ENCODE measurements at places on chromosomes 13 and 19.

DNA sequence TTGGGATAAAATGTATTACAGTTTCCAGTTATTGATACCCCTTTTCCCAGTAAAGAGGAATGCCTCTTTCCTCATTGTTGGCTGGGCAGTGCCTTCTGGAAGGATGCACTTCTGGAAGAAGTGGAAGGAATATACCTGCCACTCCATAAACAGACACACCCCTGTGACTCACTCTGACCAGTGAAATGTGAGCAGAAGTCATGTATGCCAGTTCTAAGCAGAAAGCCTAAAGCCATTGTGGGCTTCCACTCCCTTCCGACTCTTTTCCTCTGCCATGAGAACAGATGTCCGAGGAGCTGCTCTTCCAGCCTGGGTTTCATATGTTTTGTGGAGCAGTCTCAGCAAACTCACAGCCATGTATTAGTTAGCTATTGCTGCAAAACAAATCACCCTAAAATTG lies 166.1 kb upstream of the SERP2 start:
- DNase-seq, result no peak

DNA sequence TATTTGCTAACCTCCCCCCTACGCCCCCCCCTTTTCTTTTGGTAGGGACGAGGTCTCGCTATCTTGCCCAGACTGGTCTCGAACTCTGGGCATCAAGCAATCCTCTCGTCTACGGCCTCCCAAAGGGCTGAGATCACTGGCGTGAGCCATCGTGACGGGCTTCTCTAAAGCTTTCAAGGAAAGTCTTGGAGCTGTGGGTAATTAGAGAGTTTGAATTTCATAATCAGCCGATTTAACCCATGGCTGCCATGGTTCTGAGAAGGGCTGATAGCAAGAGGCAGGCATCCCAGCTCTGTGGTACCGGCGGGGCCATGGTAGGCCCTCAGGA lies 679 bp upstream of the ABHD8 start:
- DNase-seq, result no peak

- DNase-seq, result no peak
Measured at GRCh38 chr13:98506322-98506721, 70.6 kb downstream of the STK24 start.

- DNase-seq, result no peak
Measured at GRCh38 chr19:55158848-55159749, 1.6 kb upstream of the TNNI3 start.

DNA sequence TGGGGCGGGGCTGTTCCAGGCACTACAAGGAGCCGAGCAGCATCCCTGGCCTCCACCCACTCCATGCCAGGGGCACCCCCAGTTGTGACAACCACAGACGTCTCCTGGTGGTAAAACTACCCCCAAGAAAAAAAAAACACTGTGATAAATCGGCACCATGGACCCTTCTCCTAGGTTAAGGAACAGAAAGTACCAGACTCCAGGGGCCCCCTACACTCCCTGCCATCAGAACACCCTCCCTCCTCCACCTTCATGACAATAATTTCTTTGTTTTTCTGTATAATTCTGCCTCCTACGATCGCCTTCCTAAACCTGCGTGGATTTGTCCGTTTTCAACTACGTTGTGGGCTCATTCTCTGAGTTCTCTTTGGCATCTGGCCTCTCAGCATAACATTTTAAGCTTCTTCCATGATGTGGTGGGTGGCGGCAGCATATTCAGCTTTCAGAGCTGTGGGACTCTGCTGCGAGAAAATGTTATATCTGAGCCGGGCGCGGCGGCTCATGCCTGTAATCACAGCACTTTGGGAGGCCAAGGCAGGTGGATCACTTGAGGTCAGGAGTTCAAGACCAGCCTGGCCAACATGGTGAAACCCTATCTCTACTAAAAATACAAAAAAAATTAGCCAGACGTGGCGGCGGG lies 8.6 kb downstream of the TLE2 start:
- no peak for DNase-seq

DNA sequence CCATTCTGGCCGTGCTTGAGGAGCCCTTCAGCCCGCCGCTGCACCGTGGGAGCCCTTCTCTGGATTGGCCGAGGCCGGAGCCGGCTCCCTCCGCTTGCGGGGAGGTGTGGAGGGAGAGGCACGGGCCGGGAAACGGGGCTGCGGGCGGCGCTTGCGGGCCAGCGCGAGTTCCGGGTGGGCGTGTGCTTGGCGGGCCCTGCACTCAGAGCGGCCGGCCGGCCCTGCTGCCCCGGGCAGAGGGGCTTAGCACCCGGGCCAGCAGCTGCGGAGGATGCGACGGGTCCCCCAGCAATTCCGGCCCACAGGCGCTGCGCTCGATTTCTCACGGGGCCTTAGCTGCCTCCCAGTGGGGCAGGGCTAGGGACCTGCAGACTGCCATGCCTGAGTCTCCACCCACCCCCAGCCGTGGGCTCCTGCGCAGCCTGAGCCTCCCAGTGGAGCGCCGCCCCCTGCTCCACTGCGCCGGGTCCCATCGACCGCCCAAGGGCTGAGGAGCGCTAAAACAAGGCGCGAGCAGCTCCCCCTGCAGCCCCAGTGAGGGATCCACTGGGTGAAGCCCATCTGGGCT lies 76.5 kb downstream of the PCDH20 start:
- DNase-seq, result peak; percentile 90

GRCh38 chr13:31011901-31012654 lies 79.6 kb downstream of the TEX26 start:
- no peak for DNase-seq

- DNase-seq, result no peak
Measured at GRCh38 chr13:38954291-38954690, 36.3 kb downstream of the STOML3 start.

DNA sequence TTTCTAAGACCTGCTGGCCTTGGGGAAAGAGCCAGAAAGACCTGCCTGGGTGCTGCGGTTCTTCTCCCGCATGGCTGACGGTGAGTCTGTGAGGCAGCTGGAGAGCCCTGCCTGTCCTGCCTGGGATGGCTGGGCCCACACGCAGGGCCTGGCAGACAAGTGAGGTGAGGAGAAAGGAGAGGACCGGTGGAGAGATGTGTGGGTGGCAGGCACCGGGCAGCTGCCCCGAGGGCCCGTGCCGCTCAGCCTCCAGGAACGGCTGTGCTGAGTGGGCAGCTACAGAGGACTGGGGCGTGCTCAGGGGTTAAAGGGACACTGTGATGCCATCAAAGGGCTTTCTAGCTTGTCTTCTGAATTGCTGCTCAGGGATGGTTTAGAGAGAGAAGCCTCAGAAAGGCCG lies 53.8 kb downstream of the MLLT1 start:
- no peak for DNase-seq

DNA sequence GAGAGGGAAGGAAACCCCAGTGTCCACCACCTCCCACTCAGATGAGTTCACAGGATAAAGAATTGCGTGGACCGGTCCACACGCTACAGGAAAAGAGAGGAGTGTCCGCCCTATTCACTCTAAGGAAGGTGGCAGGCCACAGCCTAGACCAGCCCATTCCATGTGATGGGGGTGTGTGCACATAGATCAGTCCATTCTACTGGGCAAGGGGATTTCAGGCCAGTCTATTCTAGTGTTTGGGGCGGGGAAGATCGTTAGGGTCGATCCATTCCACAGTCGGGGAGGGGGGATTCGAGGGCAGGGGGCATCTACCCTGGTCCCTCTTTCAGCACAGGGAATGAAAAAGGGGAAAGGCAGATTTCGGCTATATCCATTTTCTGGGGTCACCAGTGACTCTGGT lies 7.8 kb downstream of the FIZ1 start:
- peak; percentile 33 for DNase-seq

DNA sequence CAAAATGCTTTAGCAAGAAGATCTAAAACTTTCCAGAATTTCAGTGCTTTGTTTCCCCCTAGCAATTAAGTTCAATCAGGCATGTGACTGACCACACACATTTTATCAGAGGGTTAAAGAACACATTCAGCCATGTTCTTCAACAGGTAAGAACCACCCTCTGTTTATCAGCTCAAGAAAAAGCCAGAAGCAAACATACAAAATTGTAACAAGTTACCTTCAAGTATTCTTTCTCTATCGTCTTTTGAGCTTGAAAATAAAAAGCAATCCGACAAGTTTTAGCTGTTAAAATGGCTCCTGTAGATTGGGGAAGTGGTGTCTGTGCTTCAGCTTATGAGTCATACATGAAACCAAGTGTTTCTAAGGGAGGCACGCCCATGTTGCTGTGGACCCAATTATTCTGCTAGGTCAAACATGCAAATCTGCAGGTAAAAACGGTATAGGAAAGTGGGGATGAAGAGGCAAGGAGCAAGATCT lies at the start of gene ELF1:
ELF1 (minus strand) TSS at position 306 of the 477 bp plus-strand sequence. CDS start 37,262 bp downstream, outside the sequence.
- DNase-seq, result peak; percentile 21

DNA sequence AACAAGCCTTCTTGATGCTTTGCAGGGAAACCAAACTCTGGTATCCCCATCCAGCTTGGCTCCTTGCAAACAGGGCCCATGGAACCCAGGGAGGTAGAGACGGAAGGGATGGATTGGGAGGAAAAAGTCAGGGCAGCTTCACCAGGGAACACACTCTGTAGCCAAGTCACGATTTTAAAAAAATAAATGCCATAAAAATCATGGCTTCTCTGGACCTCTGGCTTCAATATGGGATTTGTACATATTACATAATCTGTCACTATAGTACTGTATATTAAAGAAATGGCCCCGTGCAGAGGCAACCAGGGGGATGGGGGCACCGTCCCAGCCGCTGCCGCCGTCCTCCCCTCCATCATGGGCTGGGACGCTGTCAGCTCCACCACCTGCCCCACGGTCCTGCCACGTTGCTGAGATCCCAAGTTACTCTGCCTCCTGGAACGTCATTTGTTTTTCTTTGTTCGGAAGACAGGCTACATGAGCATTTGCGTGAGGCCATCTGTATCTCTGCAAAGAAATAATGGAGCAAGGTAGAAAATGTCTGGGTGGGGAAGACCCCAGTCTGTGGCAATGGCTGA lies 313.3 kb downstream of the ZNF536 start:
- DNase-seq, result no peak

- DNase-seq, result peak; percentile 49
Measured at GRCh38 chr13:66974174-66974573, 256.0 kb downstream of the PCDH9 start.
